Sciatic nerve (tissue), 2 donors: ENCODE measurements at places on chromosomes 7 and 10. TPM values are rescaled to one million over a fixed set of nuclear protein-coding genes. Genes with fewer than 3 reads are reported as not detected.
A peak's percentile ranks its signal among the peaks of the same experiment; 100 is the strongest.

CABCOCO1 gene
- total RNA-seq = not detected

EPDR1 gene
- 46.9 TPM for total RNA-seq

DNA sequence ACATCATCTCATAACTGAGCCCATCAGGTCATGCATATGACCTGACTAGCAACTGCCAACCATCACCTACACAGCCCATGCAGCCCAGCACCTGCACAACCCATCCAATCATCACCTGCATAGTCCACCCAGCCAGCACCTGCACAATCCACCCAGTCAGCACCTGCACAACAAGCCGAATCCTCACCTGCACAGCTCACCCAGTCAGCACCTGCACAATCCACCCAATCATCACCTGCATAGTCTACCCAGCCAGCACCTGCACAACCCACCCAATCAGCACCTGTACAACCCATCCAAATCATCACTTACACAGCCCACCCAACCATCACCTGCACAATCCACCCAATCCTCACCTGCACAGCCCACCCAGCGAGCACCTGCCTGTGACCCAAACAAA is 33.4 kb upstream of the WDFY4 start:
- no peak for DNase-seq

DNA sequence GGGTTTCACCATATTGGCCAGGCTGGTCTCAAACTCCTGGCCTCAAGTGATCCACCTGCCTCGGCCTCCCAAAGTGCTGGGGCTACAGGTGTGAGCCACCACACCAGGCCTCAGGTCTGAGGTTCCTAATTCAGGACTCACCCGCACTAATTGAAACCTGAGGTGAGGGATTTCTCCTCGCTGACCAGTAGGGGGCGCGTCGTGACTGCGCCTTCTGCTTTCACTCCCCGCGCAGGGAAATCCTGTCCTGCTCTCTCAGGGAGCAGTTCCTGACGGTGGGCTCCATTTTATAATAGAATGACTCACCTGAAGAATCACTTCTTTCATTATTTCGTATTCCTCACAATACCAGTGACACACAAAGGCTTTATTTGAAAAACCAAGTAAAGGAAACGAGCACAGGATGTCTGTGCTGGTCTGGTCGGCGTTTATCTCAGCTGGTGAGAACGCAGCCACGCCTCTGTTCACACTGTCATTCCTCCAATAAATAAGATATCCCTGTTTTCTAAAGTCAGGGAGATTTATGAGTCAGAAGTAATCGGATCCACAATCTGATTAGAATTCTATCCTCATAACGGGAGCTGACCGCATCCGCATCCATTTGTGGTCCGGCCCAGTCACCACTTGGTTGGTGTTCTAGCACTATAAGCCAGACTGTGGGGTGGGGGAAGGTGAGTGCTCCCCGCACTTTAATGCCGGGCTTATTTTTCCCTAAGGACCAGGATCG is 35.4 kb downstream of the BAG3 start:
- peak; percentile 91 for DNase-seq
